ENCODE measurements at places on chromosomes 11 and 22.

DNA sequence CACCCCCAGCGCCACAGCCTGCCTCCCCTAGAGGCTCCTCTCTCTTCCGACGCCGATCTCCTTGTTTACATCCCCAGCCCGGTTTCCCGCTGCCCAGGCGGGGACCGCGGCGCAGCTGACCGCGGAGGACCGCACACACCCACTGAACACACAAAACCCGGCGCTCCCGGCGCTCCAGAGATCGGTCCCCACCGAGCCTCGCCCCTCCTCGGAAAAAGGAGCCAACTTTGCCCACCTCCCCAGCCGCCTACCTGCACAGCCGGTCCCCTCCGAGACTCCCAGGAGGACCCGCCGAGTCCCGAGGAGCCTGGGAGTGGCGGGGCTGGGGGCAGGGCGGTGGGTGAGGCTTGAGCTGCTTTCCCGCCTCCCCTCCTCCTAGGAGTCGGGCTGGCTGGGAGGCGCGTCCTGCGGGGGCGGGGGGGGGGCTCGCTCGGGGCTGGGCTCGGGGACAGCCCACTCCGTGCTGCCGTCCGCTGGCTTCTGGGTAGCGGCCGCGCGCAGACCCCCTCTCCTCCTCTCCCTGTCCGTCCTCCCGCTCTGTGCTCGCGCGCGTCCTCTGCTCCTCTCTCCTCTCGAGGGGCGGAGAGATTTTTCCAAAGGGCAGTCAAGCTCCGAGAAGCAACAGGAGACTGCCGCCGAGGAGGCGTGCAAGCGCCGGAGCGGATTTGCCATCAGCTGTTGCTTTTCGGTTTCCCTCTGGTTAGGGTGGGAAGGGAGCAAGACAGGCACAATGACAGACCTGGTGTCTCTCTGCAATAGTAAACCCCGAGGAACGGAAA, at the start of gene FXYD6:
TSS of gene FXYD6 (minus strand) at position 318 of the 779 bp plus-strand sequence. CDS start 33,882 bp downstream, outside the sequence.
- peak; percentile 91 for DNase-seq

GRCh38 chr11:7672276-7672959, 882 bp downstream of the CYB5R2 start:
- no peak for DNase-seq

GRCh38 chr11:28176351-28176750, 68.2 kb downstream of the METTL15 start:
- no peak for DNase-seq

DNA sequence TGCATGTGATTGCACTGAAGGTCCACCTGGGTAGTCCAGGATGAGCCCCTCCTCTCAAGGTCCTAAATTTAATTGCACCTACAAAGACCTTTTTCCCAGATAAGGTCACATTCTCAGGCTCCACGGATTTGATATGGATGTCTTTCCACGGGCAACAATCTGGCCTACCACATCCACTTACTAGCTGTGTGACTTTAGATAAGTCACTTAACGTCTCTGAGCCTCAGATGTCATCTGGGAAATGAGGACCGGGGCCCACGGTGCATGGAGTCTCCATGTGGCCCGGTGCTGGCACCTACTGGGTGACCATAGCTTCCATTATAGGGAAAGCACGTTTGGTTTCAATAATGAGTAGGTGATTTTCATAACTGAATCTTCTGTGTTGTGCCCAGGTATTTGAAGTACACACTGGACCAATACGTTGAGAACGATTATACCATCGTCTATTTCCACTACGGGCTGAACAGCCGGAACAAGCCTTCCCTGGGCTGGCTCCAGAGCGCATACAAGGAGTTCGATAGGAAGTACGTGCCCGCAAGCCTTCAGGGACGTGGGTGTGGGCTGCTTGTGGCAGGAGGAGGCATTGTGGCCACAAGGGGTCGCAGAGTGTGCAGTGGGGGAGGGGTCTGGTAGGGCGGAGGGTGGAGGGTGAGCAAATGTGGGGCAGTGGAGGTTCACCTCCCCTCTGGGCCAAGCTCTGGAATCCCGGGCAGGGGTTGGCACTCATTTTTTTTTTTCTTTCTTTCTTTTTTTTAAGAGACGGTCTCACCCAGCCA, 55.7 kb downstream of the ARHGAP8 start:
- DNase-seq = peak; percentile 71

GRCh38 chr11:17648528-17648927, 70.8 kb upstream of the MYOD1 start:
- no peak for DNase-seq

DNA sequence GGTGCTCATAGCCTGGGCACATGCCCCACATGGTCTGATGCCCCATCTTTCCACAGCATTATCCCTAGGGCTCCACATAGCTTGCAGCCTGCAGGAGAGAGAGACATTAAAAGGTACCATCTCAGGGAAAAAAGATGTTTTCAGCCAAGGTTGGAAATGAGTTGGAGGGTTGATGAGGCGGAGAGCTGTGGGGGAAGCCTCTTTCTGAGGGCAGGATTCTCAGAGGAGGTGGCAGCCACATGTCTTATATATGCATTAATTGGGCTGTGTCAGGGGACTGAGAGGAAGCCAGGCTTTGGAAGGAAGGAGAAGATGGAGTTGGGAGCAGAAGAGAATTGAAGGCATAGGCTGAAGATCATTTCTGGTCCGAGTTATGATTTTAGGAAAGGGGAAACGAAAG, 57.8 kb downstream of the CEP164 start:
- DNase-seq = peak; percentile 25

DNA sequence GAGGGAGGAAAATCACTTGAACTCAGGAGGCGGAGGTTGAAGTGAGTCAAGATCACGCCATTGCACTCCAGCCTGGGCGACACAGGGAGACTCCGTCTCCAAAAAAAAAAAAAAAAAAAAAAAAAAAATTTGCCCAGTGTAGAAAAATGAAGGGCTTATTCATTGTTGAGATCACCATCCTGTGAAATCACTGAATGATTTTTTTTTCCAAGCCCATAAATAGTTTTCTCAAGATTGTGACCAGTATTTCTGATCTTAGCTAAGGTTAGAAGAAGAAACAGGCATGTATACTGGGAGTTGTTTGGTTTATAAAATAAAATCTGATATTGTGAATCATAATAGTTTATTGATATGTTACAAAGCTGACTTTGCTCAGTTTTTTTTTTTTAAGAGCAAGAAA, 269.4 kb downstream of the CADM1 start:
- DNase-seq = no peak

GRCh38 chr22:45672564-45673481, 1.2 kb downstream of the ATXN10 start:
- DNase-seq = no peak

- DNase-seq = no peak
Observed at GRCh38 chr22:22526125-22526912, 6.2 kb upstream of the ZNF280A start.

DNA sequence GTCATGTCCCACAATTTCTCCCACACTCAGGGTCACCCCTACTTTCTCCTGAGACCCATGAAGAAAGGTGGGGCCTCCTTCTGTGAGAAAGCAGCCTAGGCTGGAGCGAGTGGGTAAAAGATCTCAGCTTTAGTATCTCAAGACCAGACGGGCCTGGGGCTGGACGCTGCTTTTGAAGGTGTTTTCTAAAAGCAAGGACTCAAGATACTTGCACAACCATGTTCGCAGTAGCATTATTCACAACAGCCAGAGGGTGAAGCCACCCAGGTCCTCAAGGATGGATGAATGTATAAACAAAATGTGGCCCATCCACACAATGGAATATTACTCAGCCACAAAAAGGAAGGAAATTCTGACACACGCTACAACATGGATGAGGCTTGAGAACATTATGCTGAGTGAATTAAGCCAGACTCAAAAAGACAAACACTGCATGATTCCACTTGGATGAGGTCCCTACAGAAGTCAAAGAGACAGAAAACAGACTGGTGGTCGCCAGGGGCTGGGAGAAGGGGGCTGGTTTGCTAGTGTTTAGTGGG, 10.6 kb downstream of the SHANK2 start:
- peak; percentile 22 for DNase-seq

GRCh38 chr22:46747646-46748045, 9.6 kb upstream of the CERK start:
- no peak for DNase-seq

DNA sequence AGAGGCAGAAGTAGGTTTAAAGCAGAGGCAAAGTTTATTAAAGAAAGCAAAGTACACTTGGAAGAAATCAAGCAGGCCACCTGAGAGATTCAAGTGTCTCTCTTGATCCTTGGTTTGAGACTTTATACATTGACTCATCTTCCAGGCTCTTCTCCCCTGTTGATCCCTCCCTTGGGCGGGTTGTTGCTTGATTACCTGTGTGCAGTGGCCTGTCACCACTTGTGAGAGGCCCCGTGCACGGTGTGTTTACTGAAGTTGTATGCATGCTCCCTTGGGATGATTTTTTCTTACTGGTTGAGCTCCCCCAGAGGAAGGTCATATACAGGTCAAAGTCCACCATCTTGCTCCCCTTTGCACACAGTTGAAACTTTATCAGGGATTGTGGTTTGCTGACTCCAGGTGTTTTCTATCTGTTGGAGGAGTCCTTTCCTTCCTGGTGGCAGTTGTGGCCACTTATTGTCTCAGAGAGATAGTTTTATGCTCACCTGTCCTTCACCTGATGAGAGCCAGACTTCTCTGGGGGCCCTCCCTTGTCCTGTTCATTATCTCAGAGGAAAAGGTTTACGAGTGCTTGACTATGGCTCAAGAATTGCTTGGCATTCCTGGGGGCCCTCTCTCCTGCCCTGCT, 16.3 kb upstream of the RBMXL2 start:
- DNase-seq = peak; percentile 67

DNA sequence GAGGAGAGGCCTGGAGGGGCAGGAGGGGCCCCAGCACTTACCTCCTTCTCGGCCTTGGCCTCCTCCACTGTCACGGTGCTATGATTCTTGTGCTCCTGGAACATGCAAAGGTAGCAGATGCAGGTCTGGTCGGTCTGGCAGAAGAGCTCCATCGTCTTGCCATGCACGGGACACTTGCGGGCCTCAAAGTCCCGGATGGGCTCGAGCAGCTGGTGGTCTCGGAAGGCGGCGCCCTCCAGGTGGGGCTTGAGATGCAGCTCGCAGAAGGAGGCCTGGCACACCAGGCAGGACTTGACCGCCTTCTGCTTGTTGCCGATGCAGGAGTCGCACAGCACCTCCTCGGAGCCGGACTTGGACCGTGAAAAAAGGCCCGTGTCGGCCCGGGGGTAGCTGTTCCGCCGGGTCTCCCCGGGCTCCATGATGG, 714 bp downstream of the TRIM29 start:
- DNase-seq = peak; percentile 42

DNA sequence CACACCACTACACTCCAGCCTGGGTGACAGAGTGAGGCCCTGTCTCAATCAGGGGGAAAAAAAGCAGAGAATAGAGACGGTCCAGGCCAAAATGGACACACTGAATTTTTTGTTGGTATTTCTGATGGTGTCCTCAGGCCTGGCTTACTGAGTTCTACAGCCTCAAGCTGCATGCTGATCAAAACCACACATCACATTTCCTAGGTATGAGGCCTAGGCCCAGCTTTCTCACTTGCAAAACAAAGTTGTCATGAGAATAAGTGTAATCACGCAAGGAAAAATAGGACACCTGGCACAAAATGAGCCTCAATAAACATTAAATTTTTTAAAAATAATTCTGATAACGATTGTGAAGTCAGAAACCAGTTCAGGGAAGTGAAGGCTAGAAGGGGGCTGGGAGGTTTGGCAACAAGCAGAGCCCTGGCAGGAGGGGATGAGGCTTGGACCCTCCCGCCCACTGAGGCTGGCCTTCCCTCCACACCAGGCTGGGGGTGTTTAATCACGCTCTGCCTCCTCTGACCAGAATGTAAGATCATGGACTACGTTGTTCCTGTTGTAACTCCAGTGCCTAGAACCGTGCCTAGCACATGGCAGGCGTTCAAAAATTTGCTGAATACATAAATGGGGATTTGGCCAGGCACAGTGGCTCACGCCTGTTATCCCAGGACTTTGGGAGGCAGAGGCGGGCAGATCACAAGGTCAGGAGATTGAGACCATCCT, 18.1 kb downstream of the PACSIN2 start:
- DNase-seq = no peak

- peak; percentile 62 for DNase-seq
Observed at GRCh38 chr22:39773976-39774539, 119.5 kb downstream of the ENTHD1 start.

DNA sequence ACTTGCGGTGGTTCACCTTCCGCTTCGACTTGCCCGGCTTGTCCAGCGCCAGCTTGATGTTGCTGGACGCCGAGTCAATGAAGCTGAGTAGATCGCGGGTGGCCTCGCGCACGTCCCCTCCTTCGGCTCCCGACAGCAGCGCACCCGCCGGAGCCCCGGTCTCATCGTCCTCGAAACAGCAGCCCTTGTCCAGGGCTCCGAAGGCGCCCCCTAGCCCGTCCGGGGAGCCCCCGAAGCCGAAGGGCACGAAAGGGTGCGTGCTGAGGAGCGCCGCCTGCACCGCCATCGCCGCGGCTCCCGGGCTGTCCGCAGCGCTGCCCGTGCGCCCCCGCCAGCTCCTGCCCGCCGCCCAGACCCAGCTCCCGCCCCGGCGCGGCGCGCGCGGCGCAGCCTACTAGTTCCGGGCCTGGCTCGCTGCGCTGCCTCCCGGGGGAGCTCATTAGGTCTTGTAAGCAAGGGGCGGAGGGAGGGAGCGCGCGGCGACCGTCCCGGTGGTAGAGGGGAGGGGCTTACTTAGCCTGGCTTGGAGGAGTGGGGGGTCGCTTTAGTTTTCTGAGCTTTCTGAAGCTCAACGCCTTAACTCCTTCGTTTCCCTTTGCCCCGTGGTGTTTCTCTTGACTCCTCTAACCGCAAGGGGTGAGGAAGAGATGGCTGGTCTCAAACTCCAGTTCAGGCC, at the start of gene FAM181B:
TSS of gene FAM181B (minus strand) at position 421 of the 676 bp plus-strand sequence. CDS start at position 286, 135 bp downstream.
- peak; percentile 93 for DNase-seq

DNA sequence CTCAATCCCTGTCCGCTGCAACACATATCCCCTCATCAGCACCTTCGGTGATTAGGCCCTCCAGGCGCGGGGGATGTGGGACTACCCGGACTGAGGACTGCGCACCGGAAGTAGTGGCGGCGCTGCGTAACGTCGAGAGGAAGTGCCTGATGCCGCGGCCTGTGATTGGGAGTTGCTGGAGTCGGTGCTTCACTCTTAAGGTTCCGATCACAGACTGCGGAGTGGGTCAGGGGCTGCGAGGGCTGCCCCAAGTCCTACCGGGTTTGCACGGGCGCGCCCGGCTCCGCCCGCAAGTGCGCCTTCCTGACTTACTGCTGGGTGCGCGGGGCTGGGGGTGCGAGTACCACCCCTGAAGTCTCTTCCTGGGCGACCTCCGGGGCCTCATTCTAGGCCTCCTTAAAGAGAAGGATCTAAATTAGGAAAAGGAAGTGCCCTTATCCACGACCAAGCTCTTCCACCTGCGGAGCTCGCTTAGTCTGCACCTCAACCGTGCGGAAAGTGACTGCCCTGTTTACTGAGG, at the start of gene ALKBH3:
TSS of gene ALKBH3 (plus strand) at position 192 of the 520 bp plus-strand sequence. CDS start 1,822 bp downstream, outside the sequence.
- DNase-seq = peak; percentile 95

GRCh38 chr22:40030758-40031095, 36.0 kb downstream of the FAM83F start:
- no peak for DNase-seq

DNA sequence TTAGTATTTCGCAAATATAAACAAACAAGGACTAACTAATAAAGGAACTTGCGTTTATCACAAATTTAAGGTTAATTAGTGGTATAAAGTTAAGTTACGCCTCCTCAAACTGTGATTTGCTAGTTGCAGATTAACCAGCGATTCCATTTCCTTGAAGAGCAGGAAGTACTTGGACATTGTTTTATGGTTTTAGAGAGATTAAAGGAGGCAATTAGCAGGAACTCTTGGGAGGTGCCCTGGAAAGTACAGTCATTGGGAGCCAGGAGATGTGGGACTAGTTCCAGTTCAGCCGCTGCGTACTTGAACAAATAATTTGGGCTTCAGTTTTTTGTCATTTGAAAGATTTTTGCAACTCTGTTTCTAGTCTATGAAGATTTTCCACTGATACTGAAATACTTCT, 3.3 kb downstream of the FAM118B start:
- no peak for DNase-seq

GRCh38 chr11:75560644-75561043, 1.4 kb upstream of the SERPINH1 start:
- no peak for DNase-seq

All from islet precursor cell (in vitro differentiated cells).